ENCODE measurements at places on chromosomes 7 and 10.

DNA sequence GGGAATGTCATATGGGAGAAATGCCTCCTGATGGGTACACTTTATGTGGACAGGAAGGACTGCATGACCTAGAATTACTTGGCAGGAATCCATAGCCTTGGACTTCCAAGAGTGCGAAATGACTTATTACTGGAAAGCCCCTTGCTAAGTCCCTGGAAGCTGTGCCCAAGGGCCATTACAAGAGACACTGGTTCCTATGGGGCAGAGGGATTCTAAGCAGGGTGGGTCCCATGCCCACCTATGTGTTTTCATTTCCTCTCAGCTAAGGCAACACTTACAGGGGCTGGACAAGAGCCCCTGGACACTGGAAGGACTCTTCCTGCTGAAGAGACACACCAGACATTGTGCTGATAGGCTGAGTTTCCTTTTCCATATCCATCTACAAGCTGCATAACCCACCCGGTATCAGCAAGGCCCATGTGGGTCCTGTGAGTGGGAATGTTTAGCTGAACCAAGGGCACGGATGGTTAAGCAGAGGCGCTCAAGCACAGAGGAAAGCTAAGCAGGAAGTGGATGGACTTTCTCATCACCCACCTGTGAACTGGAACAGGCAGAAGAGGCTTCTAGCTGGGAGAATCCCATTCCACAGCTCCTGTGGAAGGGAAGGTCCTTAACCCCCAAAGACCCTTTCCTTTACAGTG lies 56.2 kb downstream of the XPNPEP1 start:
- DNase-seq = no peak

- DNase-seq = no peak
Observed at GRCh38 chr7:101632641-101633040, 3.5 kb upstream of the MYL10 start.

DNA sequence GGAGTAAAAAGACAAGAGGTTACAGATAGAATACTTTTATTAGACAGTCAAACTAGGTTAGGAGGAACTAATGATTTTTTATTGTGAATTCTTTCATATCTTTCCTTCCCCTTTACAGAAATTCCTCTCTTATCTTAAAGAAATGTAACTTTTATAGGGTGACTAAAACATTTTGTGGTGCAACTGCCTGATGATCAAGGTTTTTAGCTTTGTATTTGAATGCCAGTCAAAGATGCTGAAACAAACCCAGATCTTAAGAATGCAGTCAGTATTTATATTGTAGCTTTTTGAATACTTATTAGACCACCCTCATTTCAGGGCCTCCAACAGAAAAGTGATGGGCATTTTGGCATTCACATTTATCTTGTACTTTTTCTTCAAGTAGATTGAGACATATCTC lies 27.4 kb downstream of the TAX1BP1 start:
- no peak for DNase-seq

DNA sequence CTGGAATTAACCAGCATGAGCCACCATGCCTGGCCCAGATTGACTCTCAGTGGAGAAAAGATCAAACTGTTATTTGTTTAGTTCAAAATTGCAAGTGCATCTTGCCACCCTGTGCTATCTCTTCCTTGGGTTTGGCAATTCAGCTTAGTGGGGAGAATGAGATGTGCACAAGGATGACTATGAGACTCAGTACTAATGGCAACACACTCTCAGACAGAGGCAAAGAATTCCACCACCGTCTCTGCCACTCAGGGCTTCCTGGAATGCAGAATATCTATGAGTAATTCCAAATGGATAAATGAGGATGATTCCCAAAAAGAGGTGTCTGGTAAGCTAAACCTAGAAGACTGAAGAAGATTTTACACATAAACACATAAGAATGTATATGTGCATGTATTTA lies 525.8 kb downstream of the NRG3 start:
- DNase-seq = no peak

GRCh38 chr10:80517416-80518142 lies 20.1 kb upstream of the SH2D4B start:
- peak; percentile 16 for DNase-seq

- no peak for DNase-seq
Observed at GRCh38 chr7:128106821-128107220, 75.6 kb upstream of the LRRC4 start.

DNA sequence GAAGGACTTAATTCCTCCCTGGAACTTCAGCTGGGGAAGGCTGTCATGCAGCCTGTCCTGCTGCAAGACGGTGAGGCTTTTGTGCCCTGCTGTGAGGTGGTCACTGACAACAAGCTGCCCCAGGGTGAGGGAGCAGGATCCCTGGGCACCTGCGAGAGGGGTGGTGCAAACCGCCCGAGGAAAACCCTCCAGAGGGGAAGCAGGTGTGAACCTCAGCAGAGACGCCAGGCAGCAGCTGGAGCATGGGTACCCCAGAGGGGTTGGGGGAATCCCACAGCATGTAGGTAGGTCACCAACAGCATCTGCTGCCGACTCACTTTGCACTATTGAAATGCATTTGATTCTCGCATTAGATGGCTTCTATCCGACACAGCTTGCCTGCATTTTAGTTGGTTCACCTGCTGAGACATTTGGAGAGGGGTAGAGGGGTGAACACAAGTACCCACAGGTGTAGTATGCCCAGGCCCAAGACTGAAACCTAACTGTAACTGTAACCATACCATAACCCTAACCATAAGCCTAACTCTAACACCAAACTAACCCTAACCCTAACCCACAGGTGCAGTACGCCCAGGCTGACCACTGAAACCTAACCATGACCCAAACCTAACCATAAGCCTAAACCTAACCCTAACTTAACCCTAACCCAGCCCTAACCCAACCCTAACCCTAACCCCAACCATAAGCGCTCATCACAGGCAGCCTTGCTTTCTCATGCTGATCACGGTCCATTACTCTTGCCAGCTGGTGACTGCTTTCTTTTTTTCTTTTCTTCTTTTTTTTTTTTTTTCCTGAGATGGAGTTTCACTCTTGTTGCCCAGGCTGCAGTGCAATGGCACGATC lies 85.9 kb downstream of the ELFN1 start:
- DNase-seq = no peak

DNA sequence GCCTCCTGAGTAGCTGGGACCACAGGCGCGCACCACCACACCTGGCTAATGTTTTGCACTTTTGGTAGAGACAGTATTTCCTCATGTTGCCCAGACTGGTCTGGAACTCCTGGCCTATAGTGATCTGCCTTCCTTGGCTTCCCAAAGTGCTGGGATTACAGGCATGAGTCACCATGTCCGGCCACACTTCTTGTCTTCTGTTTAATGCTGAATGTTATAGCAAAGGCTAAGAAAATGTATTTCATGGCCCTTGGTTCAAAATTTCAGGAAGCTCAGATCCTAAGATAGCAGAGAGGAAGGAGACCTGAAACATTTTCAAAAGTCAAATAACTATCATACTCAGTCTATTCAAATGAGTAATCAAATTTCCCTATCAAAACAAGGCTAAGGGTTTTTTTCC lies 229.6 kb downstream of the BAMBI start:
- DNase-seq = no peak

GRCh38 chr10:34768261-34768971 lies 46.7 kb downstream of the PARD3 start:
- peak; percentile 74 for DNase-seq

DNA sequence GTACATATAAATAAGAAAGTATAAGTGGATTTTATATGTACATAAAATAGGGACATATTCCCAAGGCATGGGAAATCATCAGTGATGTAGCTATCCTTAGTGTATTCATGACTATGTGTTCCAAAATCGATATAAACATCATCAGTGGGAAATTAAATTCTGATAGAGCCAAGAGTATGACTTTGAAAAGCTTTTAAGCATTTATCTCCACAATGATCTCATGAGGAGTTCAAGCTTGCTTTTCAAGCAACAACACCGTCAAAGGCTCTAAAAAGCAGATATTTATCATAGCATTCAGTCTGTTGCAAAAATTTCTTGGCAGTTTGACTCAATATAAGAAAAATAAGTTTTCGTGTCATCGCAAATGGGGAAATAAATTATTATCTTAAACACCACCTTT lies 14.5 kb upstream of the NEBL start:
- DNase-seq = no peak

GRCh38 chr7:41997151-41997550 lies 239.9 kb downstream of the GLI3 start:
- no peak for DNase-seq

DNA sequence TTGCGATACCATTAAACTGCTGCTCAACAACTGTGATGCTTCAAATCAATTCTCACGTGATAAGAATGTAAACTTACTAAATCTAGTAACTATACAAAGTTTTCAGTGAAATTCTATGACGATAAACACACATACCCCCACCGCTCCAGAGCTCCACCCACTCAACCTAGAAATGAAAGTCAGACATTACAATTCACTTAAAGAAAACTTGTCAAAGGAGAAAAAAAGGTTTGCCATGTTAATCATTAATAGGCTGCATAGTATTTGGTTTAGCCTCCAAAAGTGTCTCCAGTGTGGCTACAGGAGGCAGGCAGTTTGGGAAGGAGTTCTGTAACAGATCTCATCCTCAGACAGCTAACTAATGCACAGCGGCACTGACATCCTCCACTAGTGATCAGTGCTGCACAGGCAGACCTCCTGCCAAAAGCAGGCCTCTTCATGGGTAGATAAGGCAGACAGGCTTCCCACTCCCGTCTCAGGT lies 3.1 kb downstream of the HERPUD2 start:
- no peak for DNase-seq

GRCh38 chr7:158029509-158029908 lies 558.1 kb downstream of the PTPRN2 start:
- peak; percentile 31 for DNase-seq

DNA sequence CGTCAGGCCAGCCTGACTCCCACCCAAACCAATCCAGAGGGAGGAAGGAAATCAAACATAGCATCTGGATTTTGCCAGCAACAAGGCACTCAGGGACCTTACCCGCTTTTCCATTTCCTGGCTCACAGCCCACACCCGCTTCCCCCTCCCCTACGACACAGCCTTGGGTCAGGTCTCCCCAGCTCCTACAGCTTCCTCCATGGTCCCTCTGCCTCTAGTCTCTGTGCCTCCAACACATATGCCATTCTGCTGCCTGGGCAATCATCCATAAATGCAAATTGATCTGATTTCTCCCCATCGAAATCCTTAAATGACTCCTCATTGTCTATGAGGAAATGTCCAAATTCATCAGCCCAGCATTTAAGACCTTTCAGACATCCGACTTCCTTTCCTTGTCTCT lies 53.2 kb upstream of the CUX1 start:
- no peak for DNase-seq

DNA sequence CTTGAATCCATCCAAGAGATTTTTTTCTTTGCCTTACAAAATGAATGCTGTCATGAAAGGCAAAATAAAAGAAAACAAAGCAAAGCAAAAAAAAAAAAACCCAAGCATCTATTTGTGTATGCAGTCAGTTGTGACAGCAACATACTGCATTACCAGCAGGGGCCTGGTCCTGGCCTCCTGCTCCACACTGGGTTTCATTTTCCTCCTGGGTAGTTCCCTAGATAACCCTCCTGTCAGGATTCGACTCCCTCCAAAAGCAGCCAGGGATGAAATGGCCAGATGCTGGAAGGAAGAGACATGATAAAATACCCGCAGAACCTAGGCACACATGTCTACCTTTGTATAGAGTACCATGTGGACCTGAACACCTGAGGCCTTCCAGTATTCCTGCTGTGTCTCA lies 148.6 kb downstream of the NRCAM start:
- no peak for DNase-seq

DNA sequence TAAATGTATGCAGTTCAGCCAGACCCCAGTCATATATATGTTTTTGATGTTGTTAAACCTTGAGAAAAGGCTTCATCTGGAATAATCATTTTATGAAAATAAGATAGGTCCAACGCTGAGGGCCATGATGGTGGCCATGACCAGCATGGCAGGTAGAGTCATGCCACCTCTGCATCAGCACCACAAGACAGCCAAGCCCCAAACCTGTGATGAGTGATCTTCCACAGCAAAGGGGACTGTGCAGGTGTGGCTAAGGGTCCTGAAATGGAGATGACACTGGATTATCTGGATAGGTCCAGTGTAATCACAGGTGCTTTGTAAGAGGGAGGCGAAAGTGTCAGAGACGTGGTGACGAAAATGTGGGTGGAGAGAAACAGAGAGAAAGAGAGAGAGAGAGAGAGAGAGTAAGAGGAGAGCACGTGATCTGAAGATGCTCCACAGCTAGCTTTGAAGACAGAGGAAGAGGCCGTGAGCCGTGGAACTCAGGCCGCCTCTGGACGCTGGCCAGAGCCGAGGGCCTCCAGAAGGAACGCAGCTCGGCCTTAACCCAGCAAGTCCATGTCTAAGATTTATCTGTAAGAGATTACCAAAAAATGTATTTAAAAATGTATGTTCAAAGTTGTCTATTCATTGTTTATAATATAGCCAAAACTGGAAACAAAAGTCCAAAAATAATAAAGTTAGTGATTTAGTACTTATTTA lies 304.4 kb upstream of the SHH start:
- DNase-seq = no peak

DNA sequence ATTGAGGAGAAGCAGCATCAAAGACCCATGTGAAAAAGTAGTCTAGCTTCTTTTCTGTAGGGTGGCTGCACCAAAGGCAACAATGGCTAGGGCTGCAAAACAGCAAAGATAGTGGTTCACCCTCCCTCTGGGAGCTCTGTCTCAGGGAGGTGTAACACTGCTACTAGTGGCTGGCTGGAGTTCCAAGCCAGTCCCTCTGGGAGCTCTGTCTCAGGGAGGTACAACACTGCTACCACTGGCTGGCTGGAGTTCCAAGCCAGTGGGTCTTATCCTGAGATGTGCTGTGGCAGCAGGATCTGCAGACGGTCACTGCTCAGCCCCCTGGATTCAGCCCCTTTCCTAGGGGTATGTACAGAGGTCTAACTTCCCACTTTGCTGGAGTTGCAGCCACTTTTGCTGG lies 37.9 kb upstream of the TMEM140 start:
- DNase-seq = no peak

DNA sequence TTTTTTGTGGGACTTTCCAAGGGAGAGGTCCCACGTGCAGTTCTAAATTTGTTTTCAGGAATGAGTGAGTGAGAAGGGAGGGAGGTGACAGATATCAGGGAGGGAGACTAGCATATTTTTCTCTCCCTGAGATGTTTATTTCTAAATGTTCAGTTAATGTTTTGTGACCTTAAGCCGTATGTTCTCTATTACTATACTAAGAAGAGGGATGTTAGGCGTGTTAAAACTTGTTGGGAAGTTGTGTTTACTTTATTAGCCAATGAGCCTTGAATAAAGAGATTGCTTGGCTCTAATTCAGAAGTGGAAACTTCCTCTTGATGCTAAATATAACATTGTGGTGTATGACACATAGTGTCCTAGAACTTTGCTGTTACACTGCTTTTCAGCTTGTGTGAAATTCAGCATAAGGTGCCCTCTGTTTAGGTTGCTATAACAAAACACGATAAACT lies 37.3 kb downstream of the DNAH11 start:
- no peak for DNase-seq

- no peak for DNase-seq
Observed at GRCh38 chr10:110709964-110710587, 65.9 kb downstream of the RBM20 start.

GRCh38 chr7:33762151-33762910 lies 143.0 kb upstream of the BMPER start:
- no peak for DNase-seq

- DNase-seq = no peak
Observed at GRCh38 chr7:22630069-22630468, 96.9 kb upstream of the IL6 start.

- no peak for DNase-seq
Observed at GRCh38 chr10:112304267-112304859, 21.2 kb downstream of the TECTB start.

- DNase-seq = peak; percentile 82
Observed at GRCh38 chr7:37031571-37032257, 307.4 kb upstream of the AOAH start.

Measured in femur (tissue), 1 donor.